ENCODE measurements at places on chromosomes 4 and X.

DNA sequence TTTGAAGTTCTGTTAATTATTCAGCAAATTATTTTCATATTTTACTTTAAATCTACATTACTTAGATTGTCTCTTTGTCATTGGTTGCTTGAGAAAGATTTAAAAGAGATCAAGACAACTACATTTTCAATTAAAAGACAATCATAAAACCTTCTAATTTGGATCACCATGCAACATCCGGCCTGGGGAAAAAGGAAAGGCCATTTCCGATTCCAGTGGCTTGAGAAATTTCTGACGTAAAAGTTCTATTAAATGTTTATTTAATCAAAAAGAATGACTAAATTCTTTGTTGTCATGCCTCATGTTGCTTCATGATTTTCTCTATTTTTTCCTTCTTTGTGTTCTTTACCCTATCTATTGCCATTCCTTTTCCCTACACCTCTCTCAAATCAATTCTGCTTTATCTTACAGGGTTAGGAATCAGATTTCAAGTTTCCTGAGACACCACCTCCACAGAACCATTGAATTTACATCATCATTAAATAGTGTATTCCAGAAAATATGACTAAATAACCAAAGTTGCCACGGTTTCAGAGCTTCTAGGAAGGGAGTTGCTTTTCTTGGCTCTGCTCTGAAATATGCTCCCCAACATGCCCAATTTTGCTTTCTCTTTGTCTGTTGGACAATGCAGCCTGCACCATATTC, 124.6 kb upstream of the ACSL4 start:
- no peak for DNase-seq

- DNase-seq, result no peak
These were observed 166.3 kb downstream of the FNIP2 start for GRCh38 chr4:158934996-158935669.

- no peak for DNase-seq
These were observed 107.5 kb downstream of the GUCY2F start for GRCh38 chrX:109374262-109374960.

GRCh38 chr4:153808175-153808574, 19.3 kb upstream of the SFRP2 start:
- no peak for DNase-seq

DNA sequence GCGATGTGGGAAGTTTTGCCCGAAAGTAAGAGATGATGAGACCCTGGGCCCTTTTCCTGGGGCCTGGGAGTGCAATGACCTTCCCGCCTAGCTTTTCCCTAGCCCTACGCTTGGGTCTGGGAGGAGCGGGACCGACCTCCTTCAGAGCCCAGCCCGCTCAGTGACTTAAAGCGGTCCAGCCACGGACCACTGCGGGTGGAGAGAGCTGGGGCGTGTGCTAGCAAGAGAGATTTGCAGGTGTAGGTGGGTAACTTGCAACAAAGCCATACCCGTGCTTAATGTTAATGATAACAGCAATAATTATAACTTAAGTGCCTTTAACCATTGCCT, 503 bp upstream of the PDE5A start:
- no peak for DNase-seq

DNA sequence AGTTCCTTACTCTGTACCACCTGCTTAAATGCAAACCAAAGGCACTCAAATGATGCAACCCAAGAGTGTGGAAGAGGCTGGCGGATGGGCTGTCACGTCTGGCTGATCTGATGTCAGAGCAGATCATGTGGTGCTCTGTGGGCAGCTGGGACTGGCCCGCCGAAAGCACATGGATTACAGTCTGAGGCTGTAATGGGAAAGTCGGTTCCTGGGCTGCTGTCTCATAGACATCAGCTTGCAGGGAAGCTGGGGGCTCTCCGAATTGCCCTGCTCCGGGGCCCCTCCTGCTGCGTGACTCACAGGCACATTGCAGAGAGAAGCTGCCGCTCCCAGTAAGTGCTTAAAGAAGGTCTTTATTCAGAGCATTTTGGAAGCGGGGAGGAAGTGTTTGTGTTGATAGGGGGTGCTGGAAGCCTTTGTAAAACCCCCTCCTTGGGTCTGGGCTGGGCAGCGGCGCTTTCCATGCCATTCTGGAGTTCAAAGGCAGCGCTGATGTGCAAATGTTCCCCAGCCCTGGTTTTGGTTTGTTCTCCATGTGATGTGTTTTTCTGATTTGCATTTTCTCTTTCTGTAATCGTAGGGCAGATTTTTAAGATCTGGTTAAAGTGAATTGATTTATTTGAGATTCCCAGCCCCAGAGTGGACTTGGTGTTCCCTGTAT, 181.1 kb downstream of the LARP7 start:
- DNase-seq, result peak; percentile 34

DNA sequence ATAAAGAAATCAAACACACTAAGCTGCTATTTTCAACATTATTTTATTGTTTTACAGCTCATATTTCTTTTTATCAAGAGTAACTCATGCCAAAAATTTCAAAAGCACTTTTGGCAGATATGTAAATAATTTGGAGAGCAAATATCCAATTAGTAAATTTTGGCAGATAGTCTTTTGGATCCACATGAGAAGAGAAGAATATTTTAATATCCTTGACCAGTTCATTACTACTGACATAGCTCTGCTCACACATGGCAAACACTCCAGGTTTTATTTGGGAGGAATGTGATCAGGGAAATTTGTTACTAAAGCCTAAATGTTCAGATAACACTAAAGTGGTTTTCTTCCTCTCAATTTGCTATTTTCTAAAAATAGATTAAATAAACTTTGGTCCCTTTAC, 1054.3 kb downstream of the FAT4 start:
- no peak for DNase-seq

GRCh38 chr4:22474636-22475310, 41.1 kb downstream of the ADGRA3 start:
- no peak for DNase-seq

- peak; percentile 43 for DNase-seq
These were observed 21.1 kb upstream of the FRYL start for GRCh38 chr4:48801016-48801715.

- DNase-seq, result no peak
These were observed 8.1 kb downstream of the RIPPLY1 start for GRCh38 chrX:106894978-106895452.

- no peak for DNase-seq
These were observed 82.3 kb downstream of the FREM3 start for GRCh38 chr4:143617994-143618679.

DNA sequence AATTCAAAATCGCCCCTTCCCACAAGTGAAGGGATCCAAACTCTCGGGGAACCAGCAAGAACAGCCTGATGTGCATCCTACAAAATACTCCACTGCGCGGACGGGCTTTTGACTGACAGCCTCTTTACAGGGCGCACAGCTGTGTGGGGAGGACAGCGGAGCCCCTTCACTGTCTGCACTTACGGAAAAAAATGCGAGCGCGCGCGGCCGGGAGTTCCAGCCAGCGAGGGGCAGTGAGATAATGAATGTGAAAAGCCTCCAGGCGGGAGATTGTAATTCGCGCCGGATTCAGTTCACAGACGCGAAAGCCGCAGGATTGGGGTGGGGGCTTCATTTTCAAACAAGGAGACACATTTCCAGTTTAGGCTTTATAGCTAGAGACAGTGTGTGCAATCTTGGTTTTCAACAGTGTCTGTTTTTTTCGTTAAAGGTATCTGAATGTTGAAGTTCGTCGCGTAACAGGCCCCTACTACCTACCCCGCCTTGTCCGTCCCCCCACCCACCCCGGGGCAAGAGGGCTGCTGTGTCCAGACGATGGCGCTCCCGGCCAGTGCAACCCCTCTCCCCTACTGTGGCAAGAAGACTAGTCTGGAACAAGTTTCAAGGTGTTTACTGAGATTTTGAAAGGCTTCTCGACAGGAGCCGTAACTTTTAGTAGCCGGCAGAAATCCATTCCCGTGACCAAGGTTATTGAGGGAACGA, 1.7 kb upstream of the GPR50 start:
- no peak for DNase-seq

DNA sequence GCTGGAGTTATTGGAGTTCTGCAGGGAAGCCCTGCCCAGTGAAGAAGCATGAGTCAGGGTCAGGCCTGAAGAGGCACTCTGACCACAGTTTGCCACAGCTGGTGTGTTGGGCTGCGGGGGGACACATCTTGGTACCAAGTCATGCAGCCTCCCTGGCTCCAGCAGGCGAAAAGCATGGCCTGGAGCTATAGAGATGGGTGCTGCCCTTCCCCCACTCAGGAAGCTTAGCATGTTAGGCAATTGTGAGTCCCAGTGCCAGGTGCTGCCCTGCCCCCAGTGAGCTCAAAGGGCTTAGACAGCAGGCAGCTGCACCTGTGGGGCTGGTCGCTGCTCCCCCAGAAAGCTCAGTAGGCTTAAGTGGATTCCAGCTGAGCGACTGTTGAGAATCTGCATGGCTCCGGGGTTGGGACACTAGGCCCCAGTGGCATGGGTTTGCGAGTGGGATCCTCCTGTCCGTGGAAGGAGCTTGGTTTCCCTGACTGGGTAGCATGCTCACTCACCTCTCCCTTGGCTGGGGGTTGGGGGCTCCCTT, 755.5 kb downstream of the GLUD2 start:
- DNase-seq, result peak; percentile 42

GRCh38 chr4:175377203-175377602, 434.9 kb downstream of the GPM6A start:
- DNase-seq, result no peak

GRCh38 chr4:140344621-140345020, 28.8 kb upstream of the SCOC start:
- DNase-seq, result no peak

DNA sequence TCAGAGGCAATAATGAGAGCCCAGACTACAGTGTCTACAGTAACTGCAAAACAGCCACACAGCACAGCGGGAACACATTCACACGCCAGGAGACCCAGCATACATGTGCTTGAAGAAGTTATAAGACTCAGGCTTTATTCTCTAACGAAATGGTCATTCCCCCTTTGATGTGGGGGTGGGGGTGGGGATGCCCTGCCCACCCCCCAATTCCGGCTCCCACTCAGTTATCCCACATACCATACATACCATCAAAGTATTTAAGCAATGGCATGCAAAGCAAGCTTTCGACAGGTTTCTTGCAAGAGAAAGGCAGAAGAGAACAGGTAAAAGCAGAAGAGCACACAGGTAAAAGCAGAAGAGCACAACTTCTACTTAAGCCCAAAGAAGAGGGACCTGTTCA, 3.6 kb downstream of the MECP2 start:
- DNase-seq, result no peak

- DNase-seq, result no peak
These were observed 30.3 kb downstream of the CCNI start for GRCh38 chr4:77045490-77045889.

- no peak for DNase-seq
These were observed 18.6 kb downstream of the PSMD10 start for GRCh38 chrX:108072746-108073145.

Data from NCI-H1417 (cell line).